Inflammatory macrophage (primary cell): ENCODE measurements at places on chromosomes 4 and X.

GRCh38 chr4:38311495-38312126 lies 351.4 kb downstream of the PTTG2 start:
- no peak for DNase-seq

- peak; percentile 97 for DNase-seq
These were observed 200.4 kb downstream of the PTTG2 start for GRCh38 chr4:38160487-38161207.

DNA sequence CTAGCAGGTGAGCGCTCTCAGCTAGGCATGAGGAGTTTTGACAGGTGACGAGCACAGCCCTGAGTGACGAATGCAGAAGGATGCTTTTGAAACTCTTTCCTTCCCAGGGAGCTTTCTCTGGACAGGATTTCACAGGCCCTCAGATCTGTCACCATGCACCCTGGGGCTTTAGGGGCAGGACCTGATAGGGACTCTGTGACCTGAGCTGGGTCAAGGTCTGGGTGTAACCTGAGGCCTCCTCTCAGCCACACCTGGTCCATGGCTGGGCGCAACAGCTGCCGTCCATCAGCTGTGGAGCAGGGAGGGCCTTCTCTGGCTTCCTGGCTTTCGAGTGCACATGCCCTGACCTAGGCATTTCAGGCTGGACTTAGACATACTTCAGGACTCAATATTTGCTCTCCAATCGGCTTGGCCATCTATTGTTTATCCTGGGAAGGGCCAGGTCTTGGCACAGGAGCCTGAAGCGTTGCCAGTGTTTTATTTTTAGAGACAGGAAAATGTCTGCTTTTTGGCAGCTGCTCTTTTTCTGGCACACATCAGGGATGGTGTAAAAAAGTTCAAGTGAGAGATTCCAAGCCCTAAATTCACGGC lies 56.4 kb downstream of the C4orf51 start:
- no peak for DNase-seq

DNA sequence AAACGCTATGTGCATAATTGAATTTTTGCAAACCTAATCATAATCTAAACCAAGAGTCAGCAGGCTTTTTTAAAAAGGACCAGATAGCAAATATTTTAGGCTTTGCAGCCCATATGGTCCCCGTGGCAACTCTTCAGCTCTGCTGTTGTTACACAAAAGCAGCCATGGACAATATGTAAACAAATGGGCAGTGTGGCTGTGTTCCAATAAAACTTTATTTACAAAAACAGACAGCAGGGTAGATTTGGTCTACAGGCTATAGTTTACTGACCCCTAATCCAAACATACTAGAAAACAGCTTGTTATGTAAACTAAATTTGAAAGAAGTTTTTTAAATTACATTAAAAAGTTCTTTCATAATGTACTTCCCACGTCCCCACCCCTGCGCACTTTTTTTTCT lies 53.1 kb downstream of the FUNDC1 start:
- DNase-seq, result no peak

DNA sequence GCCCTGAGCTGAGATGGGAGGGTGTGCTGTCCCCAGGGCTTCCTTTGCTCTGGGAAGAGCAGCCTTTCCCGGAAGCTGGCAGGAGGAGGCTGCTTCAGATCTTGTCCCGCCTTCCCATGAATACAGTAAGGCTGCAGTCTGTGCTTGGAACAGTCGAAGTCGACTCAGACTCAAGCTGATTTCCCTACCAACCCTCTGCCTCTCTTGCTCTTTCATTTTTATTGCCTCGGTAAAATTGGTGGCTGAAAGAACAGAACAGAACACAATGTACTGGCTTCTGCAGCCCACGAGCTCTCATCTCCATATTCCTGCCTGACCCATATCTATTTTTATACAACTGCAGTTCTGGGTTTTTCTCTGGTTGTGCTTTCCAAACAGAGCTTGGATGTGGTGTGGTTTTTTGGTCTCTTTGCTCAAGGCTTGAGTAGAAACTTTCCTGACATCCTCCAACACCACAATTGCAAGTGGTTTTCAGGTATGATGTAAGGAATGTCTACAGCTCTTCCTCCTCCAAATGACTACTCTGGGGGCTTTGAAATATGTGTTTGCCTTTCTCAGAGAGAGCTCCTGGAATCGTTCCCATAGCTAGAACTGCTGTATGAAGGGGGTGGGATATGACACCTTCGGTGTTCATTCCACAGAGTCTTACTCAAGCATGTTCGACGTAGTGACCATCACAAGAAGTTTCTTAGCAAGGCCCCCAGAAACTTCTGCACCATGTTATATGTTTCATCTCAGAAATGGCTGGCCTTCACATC lies 61.3 kb downstream of the ENPP6 start:
- no peak for DNase-seq

GRCh38 chr4:153038623-153039311 lies 102.6 kb downstream of the FHDC1 start:
- DNase-seq, result no peak

DNA sequence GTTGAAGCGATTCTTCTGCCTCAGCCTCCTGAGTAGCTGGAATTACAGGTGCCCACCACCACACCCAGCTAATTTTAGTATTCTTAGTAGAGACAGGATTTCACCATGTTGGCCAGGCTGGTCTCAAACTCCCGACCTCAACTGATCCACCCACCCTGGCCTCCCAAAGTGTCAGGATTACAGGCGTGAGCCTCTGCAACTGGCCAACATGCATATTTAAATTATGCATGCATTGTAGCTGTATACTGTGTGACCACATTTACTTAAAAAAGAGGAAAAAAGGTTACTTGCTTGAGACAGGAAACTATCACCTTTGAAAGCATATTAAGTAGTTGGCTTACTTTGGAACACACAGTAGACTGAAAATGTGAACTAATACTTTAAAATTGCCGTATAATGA lies 29.5 kb downstream of the METTL14 start:
- DNase-seq, result no peak

DNA sequence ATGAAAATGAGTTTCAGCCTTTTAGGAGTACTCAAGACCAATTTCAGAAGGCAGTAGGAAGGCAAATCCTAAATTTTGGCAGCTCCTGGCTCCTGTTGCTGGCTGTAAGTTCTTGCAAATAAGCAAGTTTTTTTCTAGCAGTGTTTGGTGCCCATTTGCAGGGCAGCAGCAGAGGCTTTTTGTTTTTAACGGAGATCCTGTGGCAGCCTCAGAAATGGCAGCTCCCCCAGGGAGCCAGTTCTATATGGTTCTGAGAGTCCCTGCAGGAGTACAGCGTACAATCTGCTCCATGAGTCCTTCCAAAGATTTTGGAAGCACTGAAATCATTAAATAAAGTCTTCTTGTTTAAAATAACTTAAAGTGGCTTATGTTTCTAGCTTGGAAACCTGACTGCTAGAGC lies 171.9 kb downstream of the NDST4 start:
- no peak for DNase-seq

DNA sequence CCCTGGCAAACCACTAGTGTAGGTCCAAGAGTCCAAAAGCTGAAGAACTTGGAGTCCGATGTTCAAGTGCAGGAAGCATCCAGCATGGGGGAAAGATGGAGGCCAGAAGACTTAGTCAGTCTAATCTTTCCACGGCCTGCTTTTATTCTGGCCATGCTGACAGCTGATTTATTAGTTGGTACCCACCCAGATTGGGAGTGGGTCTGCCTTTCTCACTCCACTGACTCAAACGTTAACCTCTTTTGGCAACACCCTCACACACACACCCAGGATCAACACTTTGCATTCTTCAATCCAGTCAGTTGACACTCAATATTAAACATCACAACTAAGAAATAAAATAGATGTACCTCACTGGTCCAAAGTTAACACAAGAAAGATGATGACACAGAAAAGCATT lies 134.8 kb upstream of the GABRA2 start:
- no peak for DNase-seq

- DNase-seq, result no peak
These were observed 36.5 kb upstream of the LINC00632 start for GRCh38 chrX:140672840-140673731.

DNA sequence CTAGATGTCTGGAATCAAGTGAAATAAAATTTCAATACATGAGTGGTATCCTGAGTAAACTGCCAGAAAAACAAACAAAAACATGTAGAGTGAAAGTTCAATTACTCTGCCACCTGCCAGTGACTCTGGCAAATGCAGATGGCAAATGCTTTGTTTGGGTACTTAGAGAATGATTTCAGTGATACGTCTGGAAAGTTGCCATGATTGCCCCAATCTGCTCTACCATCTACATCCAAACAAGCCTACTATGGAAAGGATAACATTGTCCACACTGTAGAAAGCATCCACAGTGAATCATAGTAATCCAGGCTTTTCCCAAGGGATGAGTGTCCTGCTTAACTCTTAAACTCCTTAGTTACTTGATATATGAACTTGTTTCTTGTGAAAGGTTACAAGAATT lies 3.4 kb downstream of the SPATA4 start:
- DNase-seq, result no peak

GRCh38 chr4:157983300-157983699 lies 189.5 kb downstream of the GASK1B start:
- peak; percentile 37 for DNase-seq

DNA sequence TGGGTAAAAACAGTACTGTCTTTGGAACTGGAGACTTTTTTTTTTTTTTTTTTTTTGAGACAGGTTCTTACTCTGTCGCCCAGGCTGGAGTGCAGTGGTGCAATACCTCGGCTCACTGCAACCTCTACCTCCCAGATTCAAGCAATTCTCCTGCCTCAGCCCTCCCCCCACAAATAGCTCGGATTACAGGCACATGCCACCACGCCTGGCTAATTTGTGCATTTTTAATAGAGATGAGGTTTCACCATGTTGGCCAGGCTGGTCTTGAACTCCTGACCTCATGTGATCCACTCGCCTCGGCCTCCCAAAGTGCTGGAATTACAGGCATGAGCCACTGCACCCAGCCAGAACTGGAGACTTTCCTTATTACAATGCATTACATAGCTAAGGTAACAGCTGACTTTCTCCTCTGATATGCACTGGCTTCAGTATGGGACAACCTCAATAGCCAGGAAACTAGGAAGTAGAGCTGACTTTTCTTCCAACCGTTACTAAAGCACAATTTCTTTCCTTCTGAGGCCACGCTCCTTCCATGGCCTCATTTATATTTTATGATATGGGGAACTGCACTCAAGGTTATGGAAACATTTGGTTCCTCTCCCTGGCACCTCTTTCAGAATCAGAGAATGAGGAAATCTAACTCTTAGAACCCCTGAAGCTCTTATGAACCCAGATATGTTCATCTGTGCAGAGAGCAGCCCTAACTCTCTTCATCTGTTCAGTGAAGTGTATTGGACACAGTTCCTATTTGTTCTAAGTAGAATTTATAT lies 53.5 kb upstream of the FAM9B start:
- peak; percentile 58 for DNase-seq

GRCh38 chrX:69314436-69315348 lies 149.4 kb upstream of the PJA1 start:
- no peak for DNase-seq

GRCh38 chr4:173130687-173131086 lies 37.9 kb upstream of the GALNT7 start:
- DNase-seq, result no peak

DNA sequence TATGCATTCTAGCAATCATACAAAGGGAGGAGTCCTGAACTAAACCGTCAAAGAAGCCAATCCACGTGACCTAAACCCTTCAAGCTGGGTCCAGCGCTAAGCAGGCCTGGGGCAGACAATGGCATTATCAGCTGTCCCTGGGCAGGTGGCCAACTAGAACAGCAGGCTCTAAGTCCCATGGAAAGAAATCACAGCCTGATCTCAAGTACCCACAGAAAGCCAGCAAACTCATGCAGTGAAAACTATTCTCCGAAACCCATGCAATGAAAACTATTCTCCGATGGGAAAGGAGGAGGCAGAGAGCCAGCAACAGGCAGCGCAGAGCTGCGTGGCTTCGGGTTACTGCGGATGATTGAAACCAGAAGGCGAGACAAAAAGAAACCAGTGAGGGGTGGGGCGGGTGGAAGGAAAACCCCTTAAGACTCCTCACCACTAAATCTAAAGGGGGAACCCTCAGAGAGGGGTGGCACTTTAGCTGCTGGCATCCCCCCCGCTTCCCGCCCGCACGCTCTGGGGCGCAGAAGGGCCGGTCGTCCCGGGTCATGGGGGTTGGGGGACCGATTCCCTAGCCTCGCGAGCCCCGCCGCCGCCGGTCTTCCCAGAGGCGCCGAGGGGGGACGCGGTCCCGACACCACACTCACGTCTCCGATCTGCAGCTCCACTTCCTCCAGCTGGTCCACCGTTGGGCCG lies 567 bp downstream of the C4orf46 start:
- peak; percentile 34 for DNase-seq
